Activated T-cell treated with anti-CD3 and anti-CD28 coated beads, Interleukin-2, amount 50 U/mL, for 48 hours (primary cell): ENCODE measurements at places on chromosomes 4 and X.
A peak's percentile ranks its signal among the peaks of the same experiment; 100 is the strongest.

GRCh38 chr4:6873792-6874461 is 35.7 kb upstream of the TBC1D14 start:
- peak; percentile 86 for DNase-seq

- DNase-seq, result no peak
These were observed 495.3 kb downstream of the IL1RAPL1 start for GRCh38 chrX:29082558-29082957.

- DNase-seq, result peak; percentile 50
These were observed 4.2 kb downstream of the PAK3 start for GRCh38 chrX:111100191-111100590.

GRCh38 chr4:98652996-98653395 is 5.4 kb downstream of the TSPAN5 start:
- DNase-seq, result no peak

- DNase-seq, result no peak
These were observed 175.4 kb upstream of the FRG1 start for GRCh38 chr4:189765301-189765700.

- DNase-seq, result no peak
These were observed 6.8 kb upstream of the VSIG4 start for GRCh38 chrX:66046612-66047235.

- DNase-seq, result no peak
These were observed 338.3 kb upstream of the GALNT7 start for GRCh38 chr4:172830295-172830764.

DNA sequence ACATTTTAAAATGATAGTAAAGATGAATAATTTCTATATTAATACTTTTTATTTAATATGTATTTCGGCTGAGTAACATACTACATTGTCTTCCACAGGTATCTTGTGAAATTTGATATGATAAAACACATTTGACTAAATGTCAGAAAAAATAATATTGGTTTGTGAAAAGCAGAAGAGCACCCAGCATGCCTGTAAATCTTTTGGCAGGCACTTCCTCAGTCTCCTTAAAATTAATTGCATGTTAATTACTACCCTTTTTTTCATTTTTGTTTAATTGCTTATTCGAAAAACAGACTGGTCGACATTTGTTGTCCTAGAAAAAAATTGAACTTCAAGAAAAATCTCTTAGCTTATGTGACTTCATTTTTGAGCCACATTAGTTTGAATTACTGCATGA is 40.6 kb downstream of the CLCN3 start:
- no peak for DNase-seq

- DNase-seq, result peak; percentile 62
These were observed 743 bp downstream of the ANTXR2 start for GRCh38 chr4:80072228-80072743.

- DNase-seq, result no peak
These were observed 28.2 kb downstream of the NELFA start for GRCh38 chr4:1980561-1981041.

GRCh38 chrX:134406356-134407064 is 53.5 kb upstream of the HPRT1 start:
- no peak for DNase-seq

DNA sequence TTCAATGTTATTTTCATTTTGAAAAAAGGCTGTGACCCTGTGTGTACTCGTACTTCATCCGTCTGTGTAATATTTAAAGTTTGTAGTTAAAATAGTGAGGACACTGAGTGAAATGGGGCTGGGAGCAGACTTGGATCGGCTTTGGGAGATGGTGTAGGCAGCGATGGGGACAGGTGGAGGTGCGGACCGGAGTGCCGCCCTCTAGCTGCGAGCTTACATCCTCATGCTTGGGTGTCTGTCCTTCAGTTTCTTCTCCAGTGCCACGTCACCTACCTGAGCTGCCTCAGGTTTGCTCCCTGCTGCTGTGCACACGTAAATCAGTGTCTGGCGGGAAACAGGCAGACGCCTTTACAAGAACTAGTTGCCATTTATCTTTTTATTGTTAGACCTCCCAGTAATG is 146.1 kb downstream of the GPR143 start:
- no peak for DNase-seq

- DNase-seq, result no peak
These were observed 30.9 kb upstream of the PPA2 start for GRCh38 chr4:105504744-105505143.

DNA sequence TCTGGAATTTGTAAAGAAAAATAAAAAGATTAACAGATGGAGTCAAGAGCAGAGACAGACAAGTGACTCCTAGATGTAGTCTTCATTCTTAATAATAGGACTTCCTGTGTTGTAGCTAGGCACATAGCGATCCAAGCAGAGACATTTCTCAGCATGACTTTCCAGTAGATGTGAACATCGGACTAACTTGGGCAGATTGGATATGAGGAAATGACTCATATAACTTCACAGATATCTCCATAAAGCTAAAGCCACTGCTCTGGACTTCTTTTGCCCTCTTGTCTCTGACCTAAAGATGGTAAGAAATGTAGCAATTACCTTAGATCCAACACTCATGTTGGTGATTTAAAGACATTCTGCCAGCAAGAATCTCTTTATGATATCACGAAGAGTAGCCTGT is 131.7 kb downstream of the EPHA5 start:
- no peak for DNase-seq

DNA sequence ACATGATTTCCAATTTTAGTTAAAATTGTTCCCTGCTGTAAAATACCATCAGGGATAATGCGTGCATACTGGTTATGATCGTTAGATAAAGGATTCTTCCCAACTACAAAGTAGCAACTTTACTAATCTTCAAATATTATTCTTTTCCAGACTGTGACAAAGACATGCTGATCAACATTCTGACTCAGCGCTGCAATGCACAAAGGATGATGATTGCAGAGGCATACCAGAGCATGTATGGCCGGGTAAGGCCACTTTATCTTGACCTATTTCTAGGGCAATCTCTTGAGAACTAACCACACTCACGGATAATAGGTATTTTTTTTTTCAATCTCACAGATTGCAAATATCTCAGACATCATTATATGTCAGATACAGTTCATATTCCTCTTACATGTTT is 47.0 kb downstream of the ANXA10 start:
- DNase-seq, result no peak

- no peak for DNase-seq
These were observed 174.5 kb upstream of the DKK2 start for GRCh38 chr4:107210450-107211239.

- DNase-seq, result no peak
These were observed 83.4 kb upstream of the KLHL13 start for GRCh38 chrX:118199997-118200396.

DNA sequence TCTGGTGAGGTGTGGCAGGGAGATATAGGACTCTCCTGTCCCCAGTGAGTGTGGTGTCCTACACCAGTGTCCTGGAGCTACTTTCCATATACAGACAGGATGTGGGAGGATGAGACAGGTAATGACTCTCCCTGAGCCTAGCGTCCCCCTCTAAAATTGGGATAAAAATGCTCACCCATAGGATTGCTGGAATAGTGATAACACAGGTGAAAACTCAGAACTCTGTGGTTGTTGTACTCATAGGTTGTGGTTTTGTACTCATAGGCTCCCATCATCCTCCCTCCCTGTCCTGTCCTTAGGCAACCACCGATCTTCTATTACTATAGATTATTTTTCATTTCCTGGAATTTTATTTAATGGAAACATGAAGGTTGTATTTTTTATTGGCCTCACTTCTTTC is 60.7 kb upstream of the NXF3 start:
- DNase-seq, result no peak

DNA sequence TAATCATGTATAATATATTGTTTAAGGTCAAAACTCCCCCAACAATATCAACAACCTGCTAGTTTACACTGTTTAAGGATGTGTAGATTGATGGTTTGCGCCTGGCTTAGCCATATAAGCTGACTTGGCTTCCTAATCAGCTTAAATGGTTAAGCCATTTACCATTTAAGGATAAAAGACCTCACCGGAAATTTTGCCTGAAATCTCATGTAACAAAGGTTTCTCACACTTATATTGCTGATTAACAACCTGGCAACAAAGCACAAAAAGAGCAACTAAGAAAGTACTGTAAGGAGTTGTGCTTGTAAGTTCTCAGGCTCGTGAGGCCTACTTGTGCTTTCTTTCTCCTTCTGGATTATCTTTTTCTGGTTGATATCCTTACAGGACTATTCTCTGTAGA is 485.2 kb downstream of the GABRG1 start:
- DNase-seq, result no peak

- no peak for DNase-seq
These were observed 85.1 kb downstream of the PDGFC start for GRCh38 chr4:156886481-156886880.

DNA sequence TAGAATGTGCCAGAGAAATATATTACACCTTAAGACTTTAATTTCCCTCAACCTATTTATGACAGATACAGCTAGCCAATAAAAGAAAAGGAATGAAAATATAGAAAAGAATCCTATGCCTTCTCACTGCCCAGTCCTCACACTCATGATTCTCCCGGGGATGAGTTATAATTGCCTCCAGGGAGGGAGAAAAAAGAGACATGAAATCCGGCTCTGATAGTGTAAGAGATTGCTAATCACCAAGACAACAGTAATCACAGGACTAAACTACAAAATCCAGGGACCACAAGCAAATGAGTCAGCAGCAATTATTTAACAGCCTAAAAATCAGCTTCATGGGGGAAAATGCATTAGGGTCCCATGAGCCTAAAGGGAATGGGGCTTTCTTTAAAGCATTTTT is 95.9 kb upstream of the DUSP21 start:
- no peak for DNase-seq

- no peak for DNase-seq
These were observed 33.8 kb downstream of the ALPK1 start for GRCh38 chr4:112330921-112331320.

DNA sequence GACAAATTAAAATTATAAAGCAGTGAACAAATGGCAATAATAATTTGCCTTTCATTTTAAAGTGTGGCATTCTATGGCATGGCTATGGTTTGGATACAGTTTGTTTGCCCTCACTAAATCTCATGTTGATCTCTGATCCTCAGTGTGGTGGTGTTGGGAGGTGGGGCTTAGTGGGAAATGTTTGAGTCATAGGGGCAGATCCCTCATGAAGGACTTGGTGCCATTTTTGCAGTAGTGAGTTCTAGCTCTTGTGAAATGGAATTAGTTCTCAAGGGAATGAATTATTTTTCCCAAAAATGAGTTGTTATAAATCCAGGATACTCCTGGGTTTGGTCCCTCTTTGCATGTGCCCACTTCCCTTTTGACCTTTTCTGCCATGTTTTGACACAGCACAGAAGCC is 181.4 kb downstream of the AMELX start:
- DNase-seq, result no peak

DNA sequence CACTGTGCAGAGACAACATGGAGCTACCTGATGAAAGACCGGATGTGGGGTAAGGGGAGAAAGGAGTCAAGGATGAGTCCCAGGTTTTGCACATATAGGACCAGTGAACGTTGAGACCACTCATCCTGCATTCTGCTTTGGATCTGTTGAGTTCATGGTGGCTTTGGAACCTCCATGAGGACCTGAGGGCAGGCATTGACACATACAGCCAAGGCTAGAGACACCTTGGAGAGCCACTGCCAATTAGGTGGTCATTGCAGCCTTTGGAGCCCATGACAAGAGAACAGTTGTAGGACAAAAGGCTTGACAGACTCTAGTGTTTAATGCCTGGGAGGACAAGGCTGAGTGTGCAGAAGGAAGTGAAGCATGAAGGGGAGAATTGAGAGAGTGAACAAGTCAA is 87.9 kb downstream of the STK32B start:
- no peak for DNase-seq

DNA sequence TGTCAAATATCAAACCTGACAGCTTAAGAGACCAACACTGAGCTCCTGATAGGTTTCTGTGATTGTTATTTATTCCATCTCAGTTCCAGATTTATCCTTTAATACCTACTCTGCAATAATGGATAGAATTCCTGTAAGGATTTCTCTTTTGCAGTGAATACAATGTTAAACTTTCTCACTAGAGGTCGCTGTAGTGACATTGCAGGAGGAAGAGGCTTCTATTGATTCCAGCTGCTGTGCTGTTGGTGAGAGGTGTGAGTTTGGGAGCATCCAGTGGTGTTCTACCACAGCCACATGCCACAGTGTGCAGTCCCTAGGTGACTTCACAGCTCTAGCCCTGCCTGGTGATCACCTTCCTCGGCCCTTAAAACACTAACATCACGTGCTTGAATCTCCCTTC is 34.6 kb upstream of the DCAF8L2 start:
- no peak for DNase-seq

GRCh38 chr4:96354036-96354712 is 514.3 kb downstream of the PDHA2 start:
- DNase-seq, result no peak

DNA sequence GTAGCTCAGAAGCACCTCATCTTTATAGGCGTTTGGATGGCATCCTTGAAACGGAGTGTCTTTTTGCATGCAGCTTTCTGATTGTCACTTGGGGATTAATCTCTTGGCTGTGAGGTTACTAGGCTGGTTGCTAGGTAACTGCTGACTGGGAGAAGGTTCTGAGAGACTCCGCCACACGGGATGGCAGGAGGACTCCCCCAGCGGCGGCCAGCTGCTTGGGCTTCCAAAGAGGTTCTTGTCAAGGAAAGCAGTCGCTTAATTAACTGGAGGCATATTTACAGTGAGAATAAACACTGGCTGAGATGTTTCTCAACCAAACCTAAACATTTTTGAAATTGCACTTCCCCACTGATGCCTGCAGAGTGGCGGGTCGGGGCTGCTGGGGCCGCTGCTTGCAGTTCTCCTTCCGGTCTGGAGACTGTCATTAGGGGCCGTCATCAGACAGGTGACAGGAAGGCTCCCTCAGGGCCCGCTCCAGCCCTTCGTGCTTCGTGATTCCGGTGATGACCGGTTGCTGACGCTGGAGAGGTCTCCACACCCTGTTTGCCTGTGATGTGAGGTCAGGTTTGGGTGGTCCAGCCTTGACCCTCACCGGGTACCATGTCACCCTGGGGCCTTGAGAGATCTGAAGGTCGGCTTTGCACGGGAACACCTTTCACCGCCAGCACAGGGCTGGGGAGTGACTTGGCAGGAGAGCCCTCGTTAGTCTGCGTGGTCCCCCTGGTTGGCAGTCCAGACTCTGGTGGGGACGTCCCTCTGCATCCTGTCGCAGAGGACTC is 9.1 kb downstream of the NSG1 start:
- no peak for DNase-seq

DNA sequence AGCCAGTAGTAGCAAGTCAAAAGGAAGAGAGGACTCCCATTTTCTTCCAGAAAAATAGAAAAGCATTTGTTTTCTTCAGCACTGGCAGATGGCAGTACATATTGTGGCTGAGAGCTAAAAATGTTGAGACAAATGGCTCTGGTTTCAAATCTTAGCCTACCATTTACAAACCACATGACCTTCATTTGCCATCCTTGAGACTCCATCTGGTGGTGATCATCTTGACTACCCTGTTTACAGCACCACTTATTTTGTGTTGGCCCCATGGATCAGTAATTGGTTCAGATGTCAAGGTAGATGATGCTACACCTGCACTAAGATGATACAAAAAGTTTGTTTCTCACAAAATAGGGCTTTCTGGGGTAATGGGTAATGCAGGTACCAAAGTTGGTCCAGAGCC is 951.8 kb upstream of the IGFBP7 start:
- DNase-seq, result no peak

- no peak for DNase-seq
These were observed 239.3 kb downstream of the CRLF2 start for GRCh38 chrX:973010-973632.

- peak; percentile 63 for DNase-seq
These were observed at the start of gene NALF2 for GRCh38 chrX:69503782-69504625. Gene NALF2 (plus strand): TSS chrX:69504326. CDS start chrX:69505283, 957 bp downstream.
